GM23338 (cell line): ENCODE measurements at places on chromosomes 7 and 10.

GRCh38 chr7:80127412-80128160 lies 7.0 kb upstream of the GNAI1 start:
- no peaks in the 10 kb centered on the region for H3K36me3 ChIP-seq
- peak; percentile 91 for DNase-seq
- H3K27ac ChIP-seq, result no peak overlapping the region
- H3K27me3 ChIP-seq, result peaks cover 35% of the 10 kb centered on the region
- H3K4me1 ChIP-seq, result peaks cover 10% of the 10 kb centered on the region

- no peak overlapping the region for H3K4me3 ChIP-seq
- no peak for DNase-seq
- H3K27ac ChIP-seq, result no peak overlapping the region
- H3K27me3 ChIP-seq, result no peaks in the 10 kb centered on the region
Measured at GRCh38 chr7:150835019-150835418, 17.3 kb upstream of the AOC1 start.

- H3K4me3 ChIP-seq, result no peak overlapping the region
- peaks cover 8% of the 10 kb centered on the region for H3K4me1 ChIP-seq
- H3K36me3 ChIP-seq, result no peaks in the 10 kb centered on the region
- no peak overlapping the region for H3K27ac ChIP-seq
- no peaks in the 10 kb centered on the region for H3K27me3 ChIP-seq
Measured at GRCh38 chr7:131249003-131249402, 78.7 kb upstream of the MKLN1 start.

DNA sequence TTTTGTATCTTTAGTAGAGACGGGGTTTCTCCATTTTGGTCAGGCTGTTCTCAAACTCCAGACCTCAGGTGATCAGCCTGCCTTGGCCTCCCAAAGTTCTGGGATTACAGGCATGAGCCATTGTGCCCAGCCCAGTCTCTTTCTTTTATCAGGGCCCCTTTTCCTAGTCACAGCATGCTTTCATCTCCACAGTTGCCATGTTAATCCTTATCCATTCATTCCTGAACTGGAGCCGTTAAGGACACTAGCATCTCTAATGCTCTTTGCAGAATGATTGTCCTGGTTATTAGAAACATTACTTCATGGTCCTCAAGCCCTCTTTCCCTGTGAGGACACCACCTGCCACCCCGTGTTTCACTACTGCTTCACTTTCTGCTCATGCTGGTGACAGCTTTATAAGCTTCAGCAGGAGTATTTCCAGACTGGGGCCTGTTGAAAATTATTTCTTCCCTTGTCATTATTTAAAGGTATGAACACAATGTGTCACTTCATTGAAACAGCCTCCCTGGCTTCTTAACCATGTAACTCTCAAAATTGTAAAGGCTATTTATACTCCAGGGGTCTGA lies 313.9 kb downstream of the BMPER start:
- no peak overlapping the region for H3K27ac ChIP-seq
- no peaks in the 10 kb centered on the region for H3K36me3 ChIP-seq
- H3K4me3 ChIP-seq, result no peak overlapping the region
- no peak for DNase-seq
- peaks cover 3% of the 10 kb centered on the region; the same call in 1 of the 2 replicates for H3K4me1 ChIP-seq

GRCh38 chr7:142231716-142232115 lies 26.1 kb downstream of the PRSS58 start:
- DNase-seq, result peak; percentile 79
- no peaks in the 10 kb centered on the region for H3K4me1 ChIP-seq
- no peak overlapping the region for H3K4me3 ChIP-seq
- no peaks in the 10 kb centered on the region for H3K27me3 ChIP-seq
- no peaks in the 10 kb centered on the region for H3K36me3 ChIP-seq
- H3K27ac ChIP-seq, result no peak overlapping the region

DNA sequence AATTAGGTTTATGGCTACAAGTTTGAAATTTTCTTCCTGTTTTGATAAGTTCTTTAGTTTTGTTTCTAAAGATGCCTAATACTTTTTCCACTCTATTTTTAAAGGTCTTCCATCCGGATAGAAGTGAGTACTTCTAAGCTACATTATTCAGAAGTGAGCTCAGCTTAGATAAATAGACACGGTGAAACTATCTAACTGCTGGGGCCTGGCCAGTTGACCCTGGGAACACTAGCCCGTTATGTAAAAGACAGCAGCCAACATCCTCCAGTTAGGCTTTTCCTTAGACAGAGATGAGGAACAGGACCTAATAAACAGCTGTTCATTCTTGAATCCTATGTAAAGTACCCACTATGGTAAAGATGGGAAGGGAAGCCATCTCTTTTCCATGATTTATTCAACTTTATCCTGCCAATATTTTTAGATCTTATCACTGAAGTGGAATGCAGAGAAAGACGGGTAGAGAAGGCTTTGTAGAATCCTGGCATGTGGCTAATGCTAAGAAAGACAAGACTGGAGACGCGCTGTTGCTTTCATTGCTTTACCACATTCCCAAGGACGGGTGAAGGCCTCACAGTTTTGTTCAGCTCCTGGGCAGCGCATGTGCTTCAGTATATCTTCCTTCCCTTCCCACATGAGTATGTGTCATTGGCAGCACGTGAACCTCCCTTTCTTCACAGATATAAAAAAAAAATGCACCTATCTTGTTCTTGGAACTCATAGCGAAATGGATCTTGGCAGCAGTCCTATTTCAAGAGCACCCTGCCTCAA lies 340.0 kb upstream of the MEOX2 start:
- H3K4me1 ChIP-seq, result 0 out of 2 replicates have a peak, but pooled peaks cover 4% of the 10 kb centered on the region
- DNase-seq, result no peak
- H3K27me3 ChIP-seq, result no peaks in the 10 kb centered on the region

DNA sequence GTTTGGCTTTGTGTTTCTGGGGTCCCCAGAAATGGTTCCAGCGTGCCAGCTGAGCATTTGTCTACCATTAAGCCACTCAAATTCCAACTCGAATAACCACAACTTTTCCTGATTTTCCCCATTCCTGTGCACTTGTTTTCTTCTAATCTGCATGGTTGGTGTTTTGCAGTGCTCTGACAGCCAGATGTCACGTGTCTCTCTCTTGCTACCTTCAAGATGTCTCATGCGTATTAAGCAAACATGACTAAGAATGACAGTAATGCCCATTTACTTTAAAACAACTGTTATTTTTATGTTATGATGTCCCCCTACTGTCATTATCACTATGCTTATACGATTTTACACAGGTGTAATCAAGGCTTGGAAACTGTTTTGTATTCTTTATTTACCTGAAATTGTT lies 35.2 kb upstream of the MXI1 start:
- H3K4me3 ChIP-seq, result no peak overlapping the region
- H3K36me3 ChIP-seq, result no peaks in the 10 kb centered on the region
- peaks cover 94% of the 10 kb centered on the region for H3K27me3 ChIP-seq
- DNase-seq, result no peak

DNA sequence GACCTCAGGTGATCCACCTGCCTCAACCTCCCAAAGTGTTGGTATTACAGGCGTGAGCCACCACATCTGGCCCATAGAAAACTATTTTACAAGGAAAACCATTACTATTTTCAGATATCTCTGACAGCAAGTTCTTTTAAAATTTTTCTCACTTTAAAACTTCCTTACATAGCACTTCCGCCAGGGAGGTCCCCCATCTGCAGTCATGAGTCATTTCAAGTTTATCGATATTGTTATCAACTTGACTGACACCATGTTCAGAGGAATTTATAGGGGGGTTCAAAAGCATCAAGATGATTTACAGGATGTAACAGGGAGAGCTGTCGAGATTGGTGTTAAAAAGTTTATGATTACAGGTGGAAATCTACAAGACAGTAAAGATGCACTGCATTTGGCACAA lies 88.8 kb downstream of the NRBF2 start:
- H3K36me3 ChIP-seq, result no peaks in the 10 kb centered on the region
- peaks cover 46% of the 10 kb centered on the region for H3K4me1 ChIP-seq
- H3K27ac ChIP-seq, result no peak overlapping the region
- no peak for DNase-seq

DNA sequence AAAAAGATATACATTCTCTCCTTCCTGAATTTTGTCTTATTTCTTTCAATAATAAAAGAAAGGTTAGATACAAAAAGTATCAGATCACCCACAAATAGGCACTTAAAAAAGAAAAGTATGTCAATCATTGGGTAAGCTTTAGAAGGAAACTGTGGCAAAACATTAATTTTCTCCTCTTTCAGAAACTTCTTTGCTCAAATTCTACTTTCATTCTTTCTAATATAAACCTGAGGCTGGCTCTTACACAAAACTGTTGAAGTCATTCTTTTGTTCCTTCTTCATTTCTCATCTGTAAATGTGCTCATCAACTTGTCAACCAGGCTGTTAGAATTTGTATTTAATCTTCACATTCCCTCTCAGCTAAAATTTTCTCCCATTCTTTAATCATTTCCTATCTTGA lies 124.6 kb downstream of the LRRN3 start:
- H3K36me3 ChIP-seq, result no peaks in the 10 kb centered on the region
- no peak overlapping the region for H3K4me3 ChIP-seq
- 0 out of 2 replicates have a peak, but pooled peaks cover 13% of the 10 kb centered on the region for H3K4me1 ChIP-seq
- H3K27me3 ChIP-seq, result no peaks in the 10 kb centered on the region
- DNase-seq, result no peak

GRCh38 chr10:19616966-19617365 lies 199.3 kb upstream of the PLXDC2 start:
- H3K27ac ChIP-seq, result no peak overlapping the region
- no peaks in the 10 kb centered on the region for H3K27me3 ChIP-seq

DNA sequence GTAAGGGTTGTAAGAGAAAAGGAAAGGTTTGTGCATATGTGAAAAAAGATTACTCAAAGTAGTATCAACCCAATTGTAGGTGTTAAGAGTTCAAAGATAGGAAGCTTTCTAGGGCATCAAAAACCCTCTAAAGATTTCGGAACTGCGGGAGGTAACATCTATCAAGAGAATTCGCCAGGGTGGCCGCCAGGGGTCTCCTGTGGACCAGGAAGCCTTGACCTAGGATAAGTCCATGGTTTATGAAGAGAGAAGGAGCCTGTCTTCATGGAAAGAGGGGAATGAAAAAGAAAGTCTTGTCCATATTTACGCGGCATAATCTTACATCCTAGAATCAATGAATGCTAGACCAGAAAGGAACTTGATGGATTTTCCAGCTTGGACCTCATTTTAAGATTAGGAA lies 140.7 kb upstream of the CALCR start:
- no peak overlapping the region for H3K27ac ChIP-seq
- no peaks in the 10 kb centered on the region for H3K36me3 ChIP-seq

GRCh38 chr7:113087071-113087998 lies 708 bp upstream of the GPR85 start:
- peaks cover 47% of the 10 kb centered on the region for H3K27me3 ChIP-seq
- DNase-seq, result peak; percentile 75
- no peaks in the 10 kb centered on the region for H3K4me1 ChIP-seq
- no peaks in the 10 kb centered on the region for H3K36me3 ChIP-seq
- H3K4me3 ChIP-seq, result peak overlapping the region; percentile 64

DNA sequence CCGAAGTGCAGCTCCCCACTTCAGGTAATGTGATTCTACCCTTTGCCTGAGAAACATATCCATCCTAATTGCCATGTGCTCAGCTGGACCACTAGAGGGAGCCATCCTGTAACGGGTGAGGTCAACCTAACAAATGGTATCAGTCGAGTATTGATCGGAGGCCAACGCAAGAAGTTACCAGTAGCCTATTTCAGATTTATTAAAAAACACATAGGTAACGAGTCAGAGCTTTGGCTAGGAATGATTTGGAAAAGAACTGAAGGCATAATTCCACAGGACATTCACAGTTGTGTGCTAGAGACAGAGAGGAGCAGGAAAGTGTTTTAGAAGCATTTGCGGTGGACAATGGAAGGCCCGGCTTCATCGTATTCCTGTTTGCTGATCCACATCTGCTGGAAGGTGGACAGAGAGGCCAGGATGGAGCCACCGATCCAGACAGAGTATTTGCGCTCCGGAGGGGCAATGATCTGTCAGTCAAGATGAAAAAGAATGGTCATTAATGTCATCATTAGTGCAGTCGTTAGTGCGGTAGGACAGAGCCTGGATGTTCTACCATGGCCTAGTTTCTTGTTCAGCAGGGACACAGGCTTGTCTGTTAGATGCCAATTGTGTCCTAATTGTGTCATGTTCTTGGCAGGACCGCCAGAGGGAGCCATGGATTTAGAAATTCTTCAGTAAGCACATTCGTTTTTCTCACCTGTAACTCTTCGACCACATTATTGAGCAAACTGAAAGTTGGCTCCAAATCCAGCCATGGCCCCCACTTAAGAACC lies 17.5 kb downstream of the ACTA2 start:
- DNase-seq, result peak; percentile 91
- H3K27ac ChIP-seq, result no peak overlapping the region
- H3K27me3 ChIP-seq, result no peaks in the 10 kb centered on the region
- peaks cover 7% of the 10 kb centered on the region; the same call in 1 of the 2 replicates for H3K4me1 ChIP-seq
- H3K36me3 ChIP-seq, result no peaks in the 10 kb centered on the region

DNA sequence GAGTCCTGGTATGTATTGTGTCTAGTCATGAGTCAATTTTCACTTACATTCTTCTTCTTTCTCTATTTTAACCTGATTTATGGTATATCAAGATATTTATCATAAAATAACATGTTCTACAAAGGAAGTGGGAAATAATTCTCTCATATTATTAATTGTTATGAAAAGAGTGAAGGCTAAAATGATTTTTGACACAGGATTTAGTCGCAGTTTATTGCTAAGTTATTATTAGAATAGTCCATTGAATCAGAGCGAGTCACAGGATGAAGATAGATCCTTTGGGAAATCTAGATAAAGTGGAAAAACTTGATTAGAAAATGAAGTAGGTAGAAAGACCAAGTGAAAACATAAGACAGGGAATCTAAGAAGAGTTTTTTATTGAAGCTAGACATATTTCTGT lies 184.3 kb upstream of the DGKB start:
- H3K27me3 ChIP-seq, result no peaks in the 10 kb centered on the region
- no peak overlapping the region for H3K27ac ChIP-seq
- no peak for DNase-seq
- no peak overlapping the region for H3K4me3 ChIP-seq

- H3K4me1 ChIP-seq, result peaks cover 8% of the 10 kb centered on the region; the same call in 1 of the 2 replicates
- H3K36me3 ChIP-seq, result no peaks in the 10 kb centered on the region
- no peak overlapping the region for H3K4me3 ChIP-seq
- DNase-seq, result no peak
Measured at GRCh38 chr10:132566892-132567291, 29.3 kb downstream of the INPP5A start.

DNA sequence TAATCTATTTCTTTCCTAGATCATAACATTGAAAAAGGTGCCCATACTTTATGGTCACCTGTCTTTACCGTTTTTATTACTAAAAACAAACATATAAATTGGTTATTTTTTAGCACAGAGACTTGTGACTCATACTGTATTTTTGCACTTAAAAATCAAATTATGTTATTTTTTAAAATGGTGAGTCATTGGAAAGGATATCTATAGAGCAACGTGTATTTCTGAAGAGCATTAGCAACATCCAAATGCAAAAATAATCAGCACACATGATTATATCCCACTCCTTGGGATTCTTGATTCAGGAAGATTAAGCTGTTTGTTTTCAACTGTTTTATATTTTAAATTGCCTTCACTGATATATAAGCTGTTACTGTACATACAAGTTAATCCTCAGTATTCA lies 40.7 kb upstream of the FMC1 start:
- H3K27ac ChIP-seq, result no peak overlapping the region
- no peak for DNase-seq
- H3K36me3 ChIP-seq, result no peaks in the 10 kb centered on the region
- H3K4me1 ChIP-seq, result no peaks in the 10 kb centered on the region
- no peak overlapping the region for H3K4me3 ChIP-seq
- H3K27me3 ChIP-seq, result no peaks in the 10 kb centered on the region
